ENCODE measurements at places on chromosomes 12 and 14.

GRCh38 chr12:56387152-56387736 is 24.6 kb upstream of the APOF start:
- peak; percentile 37 for DNase-seq

DNA sequence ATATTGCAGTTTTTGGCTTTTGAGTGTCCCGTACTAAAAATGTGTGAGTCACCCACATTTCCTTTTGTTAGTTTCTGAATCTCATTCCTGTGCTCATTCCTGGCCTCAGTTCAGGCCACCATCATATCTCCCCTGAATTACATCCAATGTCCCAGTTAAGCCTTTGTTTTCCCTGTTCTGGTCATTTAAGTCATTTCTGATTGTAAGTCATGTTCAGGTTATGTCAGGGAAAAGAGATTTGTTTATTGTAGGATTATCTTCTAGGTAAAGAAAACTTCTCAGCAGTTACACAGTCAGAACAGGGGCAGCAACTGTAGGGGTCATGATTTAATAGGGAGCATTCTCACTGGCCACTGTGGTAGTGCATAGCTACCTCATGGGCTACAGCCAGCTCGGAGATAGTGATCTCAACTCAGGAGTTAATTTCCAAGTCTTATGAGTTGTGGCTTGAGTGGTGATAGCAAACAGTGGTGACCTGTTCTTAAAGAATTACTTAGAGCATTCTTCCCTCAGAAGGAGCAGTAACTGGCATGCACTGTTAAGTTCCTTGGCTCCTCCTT is 6.7 kb downstream of the DDX47 start:
- DNase-seq: peak; percentile 96

DNA sequence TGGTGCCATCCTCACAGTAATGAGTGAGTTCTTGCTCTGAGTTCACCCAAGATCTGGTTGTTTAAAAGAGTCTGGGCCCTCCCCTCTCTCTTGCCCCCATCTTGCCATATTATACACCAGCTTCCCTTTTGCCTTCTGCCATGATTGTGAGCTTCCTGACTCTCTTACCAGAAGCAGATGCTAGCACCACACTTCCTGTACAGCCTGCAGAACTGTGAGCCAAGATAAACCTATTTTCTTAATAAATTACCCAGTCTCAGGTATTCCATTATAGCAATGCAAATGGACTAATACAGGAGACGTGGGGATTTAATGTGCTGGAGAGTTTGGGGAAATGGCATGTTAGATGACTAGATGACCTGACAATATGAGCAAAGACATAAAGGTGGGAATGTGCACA is 12.8 kb downstream of the SLC4A8 start:
- no peak for DNase-seq

GRCh38 chr12:55727643-55728185 is 1.1 kb downstream of the CD63 start:
- DNase-seq: peak; percentile 64

- DNase-seq: peak; percentile 94
Observed at GRCh38 chr12:58803908-58804307, 116.4 kb downstream of the LRIG3 start.

GRCh38 chr12:94649349-94650142 is 811 bp downstream of the TMCC3 start:
- peak; percentile 51 for DNase-seq

DNA sequence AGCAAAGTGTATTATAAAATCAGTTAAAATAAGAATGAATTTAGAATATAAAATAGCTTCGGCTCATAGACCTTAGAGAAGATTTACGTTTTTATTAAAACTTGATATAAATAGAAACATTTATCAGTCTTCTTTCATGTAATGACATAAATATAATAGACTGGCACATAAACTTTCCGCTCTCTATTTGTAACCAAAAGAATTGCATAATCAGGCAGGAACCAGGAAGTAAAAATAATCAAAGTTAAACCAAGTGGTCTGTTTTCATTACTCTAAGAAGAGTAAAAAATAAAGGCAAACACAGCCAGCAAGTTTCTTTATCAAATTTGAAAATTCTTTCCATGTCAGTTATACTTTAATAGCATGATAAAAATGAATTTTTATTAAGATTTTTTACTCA is 46.3 kb upstream of the ATP2A2 start:
- peak; percentile 36 for DNase-seq

DNA sequence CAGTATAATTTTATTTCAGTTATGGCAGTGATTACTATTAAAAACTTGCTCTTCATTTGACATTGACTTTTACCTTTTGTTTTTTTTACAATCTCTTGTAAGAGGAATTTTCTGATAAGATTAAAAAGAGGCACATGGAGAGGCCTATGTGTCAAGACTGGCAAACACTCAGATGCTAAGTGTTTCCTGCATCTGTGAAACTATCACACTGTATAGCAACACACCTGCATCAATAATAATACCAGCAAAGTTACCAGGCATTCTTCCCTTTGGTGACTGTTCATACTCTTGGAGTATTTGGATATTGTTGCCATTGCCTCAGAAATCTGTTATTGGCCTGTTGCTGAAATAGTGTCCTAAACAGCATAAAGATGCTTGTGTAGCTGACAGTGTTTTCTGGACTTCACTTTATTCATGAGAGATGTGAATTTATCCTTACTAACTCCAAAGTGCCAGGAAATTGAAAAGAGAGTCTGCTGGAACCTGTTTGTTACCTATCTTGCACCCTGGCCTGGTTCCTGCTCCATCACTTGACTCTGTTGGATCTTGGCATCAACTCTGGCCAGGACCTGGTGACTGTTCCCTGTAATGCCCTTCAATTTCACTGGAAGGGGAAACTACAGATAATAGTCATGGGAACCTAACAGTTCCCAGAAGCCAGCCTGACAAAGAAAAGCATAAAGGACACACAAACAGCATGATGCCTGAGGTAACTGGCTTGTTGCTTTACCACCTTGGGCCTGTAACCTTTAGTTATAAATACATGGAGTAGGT is 19.8 kb downstream of the SLC16A7 start:
- no peak for DNase-seq

GRCh38 chr12:108337235-108338223 is 1.6 kb downstream of the CMKLR1 start:
- DNase-seq: no peak

GRCh38 chr14:21192447-21192822 is 36.6 kb upstream of the OR5AU1 start:
- no peak for DNase-seq

- no peak for DNase-seq
Observed at GRCh38 chr14:23531391-23531790, 20.2 kb downstream of the ZFHX2 start.

- no peak for DNase-seq
Observed at GRCh38 chr12:82651489-82651888, 35.2 kb upstream of the TMTC2 start.

GRCh38 chr14:94945615-94946014 is 175.7 kb upstream of the GSC start:
- no peak for DNase-seq

DNA sequence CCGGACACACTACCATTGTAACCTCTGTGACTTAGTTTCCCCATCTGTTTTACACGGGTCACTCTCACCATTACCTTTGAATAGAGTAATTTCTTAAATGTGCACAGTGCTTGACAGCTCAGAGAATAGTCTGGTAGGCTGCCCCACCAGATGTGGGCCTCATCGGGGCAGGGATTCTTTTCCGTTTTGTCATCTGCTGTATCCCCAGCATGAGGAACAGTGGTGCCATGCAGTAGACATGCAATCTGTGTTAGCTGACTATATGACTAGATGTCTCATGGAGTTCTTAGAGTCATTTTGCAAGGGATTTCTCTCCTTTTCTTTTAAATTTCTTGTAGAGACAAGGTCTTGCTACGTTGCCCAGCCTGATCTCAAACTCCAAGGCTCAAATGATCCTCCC is 44.9 kb upstream of the PLEKHG3 start:
- no peak for DNase-seq

GRCh38 chr14:104821229-104821945 is 20.5 kb downstream of the ZBTB42 start:
- DNase-seq: no peak

GRCh38 chr12:76980196-76980595 is 85.2 kb downstream of the E2F7 start:
- no peak for DNase-seq

GRCh38 chr12:47837190-47838171 is 17.8 kb upstream of the HDAC7 start:
- DNase-seq: peak; percentile 86

- DNase-seq: peak; percentile 66
Observed at GRCh38 chr12:92034858-92035401, 110.7 kb downstream of the BTG1 start.

Measured in fibroblast of the aortic adventitia (primary cell).